Activated effector memory CD4-positive, alpha-beta T cell treated with Interleukin-2 at 50 U/mL for 16 hours (primary cell): ENCODE measurements at places on chromosomes 2 and 18.

GRCh38 chr2:234075947-234076346 lies 25.4 kb downstream of the SPP2 start:
- no peak for DNase-seq

- DNase-seq = no peak
These were observed 321.1 kb downstream of the PIK3C3 start for GRCh38 chr18:42275949-42276730.

GRCh38 chr18:79457239-79457638 lies 61.5 kb downstream of the NFATC1 start:
- no peak for DNase-seq

DNA sequence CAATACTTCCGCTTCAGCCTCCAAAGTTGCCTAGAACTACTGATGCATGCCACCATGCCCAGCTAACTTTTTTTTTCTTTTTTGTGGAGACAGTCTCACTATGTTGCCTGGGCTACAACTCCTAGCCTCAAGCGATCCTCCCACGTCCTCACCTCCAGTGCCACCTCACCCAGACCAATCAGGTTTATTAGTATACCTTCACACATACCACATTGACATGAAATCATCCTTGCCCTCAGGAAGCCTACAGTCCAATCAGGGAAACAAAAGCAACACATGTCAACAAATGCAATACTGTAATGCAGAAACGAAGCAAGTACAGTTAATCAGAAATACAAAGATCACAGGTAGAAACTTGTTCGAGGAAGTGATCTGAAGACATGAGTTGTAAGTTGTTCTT lies 4.0 kb downstream of the TRIP12 start:
- no peak for DNase-seq

DNA sequence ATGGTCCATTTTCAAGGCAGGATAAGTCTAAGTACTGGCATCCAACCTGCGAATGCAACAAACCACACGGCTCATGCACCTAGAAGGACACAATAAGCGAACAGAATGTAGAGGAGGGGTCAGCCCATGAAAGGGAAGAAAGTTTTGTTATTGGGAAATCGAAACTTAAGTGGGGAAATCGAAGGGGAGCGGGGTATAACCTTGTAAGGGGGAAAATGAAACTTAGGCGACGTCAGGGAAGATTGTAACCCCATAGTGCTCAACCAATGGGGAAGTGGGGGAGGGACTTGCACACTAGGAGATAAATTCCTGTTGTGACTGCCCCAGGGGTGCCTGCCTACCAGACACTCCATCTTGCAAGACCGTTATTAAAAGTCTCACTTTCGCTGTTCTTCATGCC lies 15.6 kb upstream of the OTOF start:
- DNase-seq = no peak

- DNase-seq = no peak
These were observed 4.5 kb upstream of the COL3A1 start for GRCh38 chr2:188969651-188970050.

DNA sequence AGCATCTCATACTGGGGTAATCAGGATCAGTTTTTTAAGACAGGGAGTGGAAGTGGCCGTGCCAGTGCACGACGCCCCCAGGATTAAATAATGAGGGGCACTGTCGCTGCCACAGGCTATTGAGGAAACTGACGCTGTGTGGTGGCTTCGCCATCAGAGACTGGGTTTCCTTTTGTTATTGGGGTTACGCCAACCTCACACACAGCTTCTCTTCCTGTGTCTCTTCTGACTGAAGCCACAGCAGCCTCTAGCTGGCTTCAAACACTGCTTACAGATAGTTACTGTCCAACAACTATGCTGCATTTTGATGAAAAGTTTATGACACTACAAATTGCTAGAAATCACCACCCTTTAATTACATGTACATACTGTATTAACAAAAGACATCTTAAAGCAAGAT lies 521.9 kb upstream of the SALL3 start:
- DNase-seq = no peak

- no peak for DNase-seq
These were observed 20.2 kb upstream of the ACVR2A start for GRCh38 chr2:147824620-147825019.

GRCh38 chr2:88227446-88227845 lies 57.3 kb downstream of the THNSL2 start:
- DNase-seq = no peak

GRCh38 chr2:23273786-23274185 lies 111.2 kb upstream of the KLHL29 start:
- DNase-seq = no peak

DNA sequence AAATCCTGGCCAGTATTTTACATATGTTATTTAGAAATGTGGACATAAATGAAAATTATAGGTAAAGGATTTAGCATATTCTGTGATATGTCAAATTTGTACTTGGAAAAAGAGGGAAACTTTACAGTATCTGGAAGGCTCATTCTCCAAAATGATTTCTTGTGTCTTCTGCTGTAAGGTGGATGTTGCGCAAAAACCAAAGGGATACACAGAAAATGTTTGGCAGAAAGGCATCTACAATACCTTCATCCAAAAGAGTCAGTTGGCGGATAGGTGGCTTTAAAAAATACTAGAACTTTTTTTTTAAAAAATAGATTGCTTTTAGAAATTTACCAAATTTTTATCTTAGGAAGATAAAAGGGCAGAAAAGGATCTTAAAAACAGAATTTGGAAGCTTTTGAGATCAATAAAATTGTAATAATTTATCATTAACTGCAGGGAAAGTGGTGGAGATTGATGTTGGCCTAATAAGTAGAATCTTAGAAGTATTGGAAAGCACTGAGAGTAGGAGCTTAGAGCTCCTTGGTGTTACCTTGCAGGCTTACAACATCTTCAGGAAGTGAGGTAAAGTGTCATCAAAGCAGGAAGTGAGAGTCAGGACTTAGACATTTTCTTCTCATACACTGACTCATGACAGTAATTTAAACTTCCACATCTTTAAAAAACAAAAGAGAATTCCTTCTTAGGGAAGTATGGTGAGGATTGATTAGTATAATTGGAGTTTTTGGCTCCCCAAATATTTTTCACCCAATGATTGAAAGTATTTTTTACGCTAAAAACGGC lies 2.1 kb downstream of the NABP1 start:
- DNase-seq = no peak
